Occipital lobe (tissue), 3 donors: ENCODE measurements at places on chromosomes 7 and 10.

GRCh38 chr10:106317554-106317953 lies 847.0 kb downstream of the SORCS1 start:
- DNase-seq = no peak

- no peak for DNase-seq
Measured at GRCh38 chr10:92126100-92126650, 164.7 kb downstream of the CPEB3 start.

DNA sequence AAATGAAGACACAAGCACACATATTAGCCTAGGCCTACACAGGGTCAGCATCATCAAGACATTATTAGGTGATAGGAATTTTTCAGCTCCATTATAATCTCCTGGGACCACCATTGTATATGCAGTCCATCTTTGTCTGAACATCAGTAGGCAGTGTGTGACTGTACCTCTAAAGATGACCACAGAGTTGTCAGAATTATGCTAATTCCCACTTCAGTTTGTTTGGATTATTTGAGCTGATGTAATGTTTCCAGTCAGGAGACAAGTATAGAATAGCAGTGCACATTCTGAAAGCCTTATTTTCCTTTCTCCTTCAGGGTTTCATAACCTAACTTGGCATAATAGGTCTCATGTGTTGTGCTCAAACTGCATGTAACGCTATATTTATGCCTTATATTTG lies 306.4 kb downstream of the NXPH1 start:
- DNase-seq = no peak

- DNase-seq = no peak
Measured at GRCh38 chr10:17344206-17344605, 110.2 kb downstream of the ST8SIA6 start.

DNA sequence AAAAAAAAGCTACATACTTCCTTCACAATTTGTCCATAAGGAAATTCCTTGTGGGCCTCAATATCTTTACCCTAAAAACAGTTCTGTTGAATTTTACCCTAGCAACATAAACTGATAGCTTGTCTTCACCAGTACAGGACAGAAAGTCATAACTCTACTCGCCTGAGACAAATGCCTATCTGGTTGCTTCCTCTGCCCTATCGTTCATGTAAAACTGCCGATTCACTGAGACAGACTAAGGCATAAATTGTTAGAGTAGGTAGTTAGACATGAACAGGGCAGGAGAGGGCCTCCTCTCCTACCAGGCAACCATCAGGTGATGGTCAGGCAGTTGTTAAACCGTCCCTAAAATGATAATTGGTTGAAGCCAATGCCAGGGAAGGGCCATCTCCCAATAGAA lies 25.0 kb downstream of the IFIT3 start:
- no peak for DNase-seq

DNA sequence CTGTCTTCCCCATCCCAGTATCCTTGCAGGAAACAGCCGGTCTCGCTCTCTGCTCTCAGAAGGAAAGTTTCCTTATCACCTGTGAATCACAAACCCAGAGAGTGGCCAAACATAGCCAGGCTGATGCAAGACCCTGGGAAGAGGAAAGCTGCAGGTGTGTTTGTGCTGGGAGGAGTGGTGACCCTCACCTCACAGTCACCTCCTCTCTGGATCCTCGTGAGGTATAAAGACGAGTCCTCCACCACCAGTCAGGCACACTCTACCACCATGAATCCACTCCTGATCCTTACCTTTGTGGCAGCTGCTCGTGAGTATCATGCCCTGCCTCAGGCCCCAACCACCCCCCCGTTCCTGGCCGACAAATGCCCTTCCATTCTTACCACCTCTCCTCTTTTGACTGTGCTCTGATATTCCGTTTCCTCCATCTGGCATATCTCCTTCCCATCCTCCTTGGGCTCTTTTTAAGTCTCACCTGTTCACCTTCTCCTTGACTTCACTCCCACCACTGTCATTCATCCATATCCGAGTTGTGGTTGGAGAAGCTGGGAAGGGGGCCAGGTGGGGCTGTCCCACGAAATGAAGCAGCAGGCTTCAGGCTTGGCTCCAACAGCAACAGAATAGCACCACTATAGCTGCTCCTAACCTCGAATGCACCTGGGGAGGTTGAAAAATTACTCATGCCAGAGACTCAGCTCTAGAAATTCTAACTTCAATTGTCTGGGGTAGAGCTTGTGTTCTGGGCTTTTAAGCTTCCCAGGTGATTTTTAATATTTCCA lies at the start of gene PRSS1:
Gene PRSS1 (plus strand): TSS at position 255 of the 776 bp plus-strand sequence. CDS start 13 bp downstream, at position 268.
- DNase-seq = no peak

DNA sequence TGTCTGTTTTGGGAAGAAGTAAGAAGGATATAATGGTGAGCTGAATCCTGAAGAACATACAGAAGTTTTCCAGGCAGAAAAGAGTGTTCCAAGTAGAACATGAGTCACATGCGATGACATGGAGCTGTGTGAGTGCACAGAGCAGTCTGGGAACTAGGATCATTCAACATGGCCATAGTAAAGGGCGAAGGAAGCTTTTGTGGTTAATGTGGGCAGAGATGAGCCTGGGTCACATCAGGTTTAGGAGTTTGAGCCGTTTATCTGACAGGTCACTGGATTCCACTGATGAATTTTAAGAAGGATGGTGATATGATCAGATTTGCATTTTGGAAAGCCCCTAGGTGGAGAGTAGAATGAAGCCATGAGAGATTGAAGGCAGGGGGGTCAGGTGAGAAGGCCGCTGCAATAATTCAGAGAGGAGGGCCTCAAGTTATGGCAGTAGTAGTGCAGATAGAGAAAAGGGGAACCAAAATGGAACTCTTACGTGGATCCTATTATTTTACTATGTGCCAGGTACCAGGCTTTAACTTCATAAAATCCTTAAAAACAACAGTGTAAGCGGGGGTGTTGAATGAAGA lies 171.3 kb downstream of the RNLS start:
- DNase-seq = no peak

- DNase-seq = no peak
Measured at GRCh38 chr7:157597562-157597961, 260.8 kb downstream of the DNAJB6 start.

- DNase-seq = no peak
Measured at GRCh38 chr10:126256864-126257263, 131.4 kb downstream of the ADAM12 start.

DNA sequence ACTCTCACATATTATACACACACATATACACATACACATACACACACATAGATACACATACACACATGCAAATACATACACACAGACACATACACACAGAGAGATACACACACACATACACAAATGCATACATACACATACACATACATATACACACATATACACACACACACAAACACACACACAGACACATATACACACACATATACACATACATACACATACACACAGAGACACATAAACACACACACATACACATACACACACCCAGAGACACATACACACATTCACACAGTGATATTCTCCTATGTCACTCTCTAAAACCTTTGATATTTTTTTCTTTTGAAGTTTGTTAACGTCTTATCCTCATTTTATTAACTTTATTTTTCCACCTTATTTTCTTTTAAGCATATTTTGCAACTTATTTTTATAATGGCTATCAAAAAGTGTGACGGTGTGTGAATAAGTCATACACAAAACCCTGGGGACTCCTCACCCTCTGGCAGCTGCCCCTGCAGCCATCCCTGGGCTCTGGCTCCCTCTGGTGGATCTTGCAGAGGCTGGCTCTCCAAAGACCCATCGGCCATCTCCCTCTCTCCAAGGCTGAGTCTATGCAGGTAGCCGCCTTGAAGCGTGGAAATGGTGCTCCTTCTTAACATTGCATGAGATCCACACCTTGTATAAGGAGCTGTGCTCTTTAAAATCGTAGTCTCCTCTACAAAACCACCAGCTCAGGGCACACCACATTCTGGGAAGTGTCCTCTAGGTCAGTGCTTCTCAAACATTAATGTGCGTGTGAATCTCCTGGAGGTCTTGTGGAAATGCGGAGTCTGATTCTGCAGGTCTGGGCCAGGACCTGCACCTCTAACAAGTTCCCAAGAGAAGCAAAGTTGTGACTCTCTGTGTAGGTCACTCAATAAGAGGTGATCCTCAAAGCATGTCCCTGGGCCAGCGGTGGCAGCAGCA lies 4.1 kb upstream of the C10orf120 start:
- peak; percentile 42 for DNase-seq

- no peak for DNase-seq
Measured at GRCh38 chr7:152344253-152344652, 91.5 kb downstream of the KMT2C start.

- DNase-seq = peak; percentile 13
Measured at GRCh38 chr10:96395931-96396877, 37.4 kb upstream of the OPALIN start.

DNA sequence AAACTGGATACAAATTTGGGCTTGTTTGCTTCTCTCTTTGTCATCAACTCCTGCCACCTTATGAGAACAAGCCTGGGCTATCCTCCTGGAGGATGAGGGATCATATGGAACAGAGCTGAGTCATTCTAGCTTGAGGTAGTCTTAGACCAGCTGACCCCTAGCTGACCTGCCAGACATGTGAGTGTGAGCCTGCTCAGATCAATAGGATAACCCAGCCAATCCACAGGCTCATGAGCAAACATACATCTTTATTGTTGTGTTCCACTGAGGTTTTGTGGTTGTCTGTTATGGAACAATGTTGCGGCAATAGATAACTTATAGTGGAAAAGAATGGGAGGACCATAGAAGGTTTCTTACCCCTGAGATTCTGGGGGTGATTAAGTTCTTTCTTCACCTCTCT lies 54.5 kb upstream of the FAM180A start:
- no peak for DNase-seq

DNA sequence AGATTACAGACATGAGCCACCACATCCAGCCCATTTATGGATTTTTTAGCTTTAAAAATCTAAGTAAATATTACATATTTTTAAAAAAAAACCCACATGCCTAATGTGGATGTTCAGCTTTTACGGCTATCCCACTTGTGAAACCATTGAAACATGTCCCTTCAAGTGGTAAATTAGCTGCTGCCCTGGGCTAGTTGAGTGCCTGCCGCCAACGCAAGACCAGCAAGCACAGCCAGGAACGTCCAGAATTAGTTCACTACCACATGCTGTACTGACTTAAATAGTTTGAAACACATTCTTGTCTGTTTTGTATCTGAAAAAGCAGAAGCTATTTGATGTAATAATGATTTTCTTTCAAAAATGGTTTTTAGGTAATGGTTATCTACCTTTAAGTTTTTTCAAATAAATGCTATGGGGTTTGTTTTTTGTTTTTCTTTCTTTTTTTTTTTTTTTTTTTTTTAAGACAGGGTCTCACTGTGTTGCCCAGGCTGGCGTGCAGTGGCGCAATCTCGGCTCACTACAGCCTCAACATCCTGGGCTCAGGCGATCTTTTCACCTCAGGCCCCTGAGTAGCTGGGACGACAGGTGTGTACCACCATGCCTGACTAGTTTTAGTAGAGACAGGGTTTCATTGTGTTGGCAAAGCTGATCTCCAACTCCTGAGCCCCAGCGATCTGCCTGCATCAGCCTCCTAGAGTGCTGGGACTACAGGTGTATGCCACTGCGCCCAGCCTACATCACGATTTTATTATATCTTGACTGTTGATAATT lies 57.0 kb downstream of the KLRG2 start:
- no peak for DNase-seq

GRCh38 chr10:117541909-117542705 lies 439 bp upstream of the EMX2 start:
- no peak for DNase-seq

DNA sequence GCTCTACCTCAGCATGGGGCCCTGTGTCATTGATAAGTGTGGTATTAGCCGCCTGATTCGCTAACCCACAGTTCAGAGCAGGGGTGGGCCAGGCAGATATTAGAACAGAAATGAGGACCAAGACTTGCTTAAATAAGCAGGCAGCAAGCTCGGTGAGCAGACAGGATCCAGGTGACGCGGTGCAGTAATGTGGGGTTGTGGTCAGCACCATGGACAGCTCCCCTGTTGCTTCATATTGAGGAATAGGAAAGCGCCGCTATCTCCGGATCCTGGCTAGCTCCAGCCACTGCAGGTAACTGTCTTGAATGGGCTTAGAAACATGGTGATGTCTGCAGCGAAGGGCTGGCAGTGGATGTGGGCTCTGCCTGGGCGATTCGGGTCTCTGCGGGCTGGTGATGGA lies 51.3 kb upstream of the GPR26 start:
- no peak for DNase-seq

GRCh38 chr10:69051710-69052487 lies 36.0 kb upstream of the SRGN start:
- DNase-seq = no peak

DNA sequence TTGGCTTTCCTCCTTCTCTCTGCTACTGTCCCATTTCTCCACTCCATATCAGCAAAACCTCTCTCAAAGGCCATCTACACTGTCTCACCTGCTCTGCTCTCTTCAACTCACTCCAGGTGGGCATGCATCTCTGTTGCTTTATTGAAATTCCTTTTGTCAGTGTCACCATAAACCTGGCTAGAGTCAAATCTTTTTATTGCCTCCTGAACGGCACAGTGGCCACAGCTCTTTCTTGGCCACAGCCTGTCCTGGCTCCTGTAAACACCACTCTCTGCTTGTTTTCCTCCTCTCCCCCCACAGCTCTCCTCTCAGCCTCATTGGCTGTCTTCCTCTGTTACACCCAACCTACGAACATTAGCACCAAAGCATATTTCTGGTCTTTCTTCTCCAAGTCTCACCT lies 31.1 kb upstream of the TMEM273 start:
- no peak for DNase-seq

DNA sequence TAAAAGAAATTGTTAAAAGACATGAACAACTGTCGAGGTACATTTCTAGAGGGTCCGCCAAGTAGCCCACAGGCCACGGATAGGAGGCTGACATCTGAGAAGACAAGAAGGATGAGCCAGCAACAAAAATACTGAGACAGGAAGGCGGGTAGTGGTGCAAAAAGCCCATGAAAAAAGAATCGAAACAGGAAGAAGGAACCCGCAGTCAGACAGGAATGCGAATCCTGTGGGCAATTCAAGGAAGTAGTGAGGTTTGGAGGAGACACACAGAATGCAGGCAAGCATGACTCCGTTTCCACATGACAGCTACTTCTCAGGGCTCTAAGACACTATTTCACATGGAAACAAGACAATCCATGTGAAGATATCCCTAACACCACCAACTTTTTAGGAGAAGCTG lies 125.2 kb downstream of the DOCK4 start:
- DNase-seq = no peak

GRCh38 chr7:144000020-144000419 lies at the start of gene OR6B1:
Gene OR6B1 (plus strand): TSS chr7:144000320. CDS start chr7:144003997, 3,677 bp downstream.
- DNase-seq = no peak

DNA sequence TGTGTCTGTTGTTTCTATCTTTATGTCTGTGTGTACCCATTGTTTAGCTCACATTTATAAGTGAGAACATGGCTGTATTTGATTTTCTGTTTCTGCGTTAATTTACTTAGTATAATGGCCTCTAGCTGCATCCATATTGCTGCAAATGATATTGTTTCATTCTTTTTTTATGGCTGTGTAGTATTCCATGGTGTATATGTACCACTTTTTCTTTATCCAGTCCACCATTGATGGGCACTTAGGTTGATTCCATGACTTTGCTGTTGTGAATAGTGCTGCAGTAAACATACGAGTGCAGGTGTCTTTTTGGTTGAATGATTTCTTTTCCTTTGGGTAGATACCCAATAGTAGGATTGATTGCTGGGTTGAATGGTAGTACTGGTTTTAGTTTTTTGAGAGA lies 48.2 kb downstream of the ZNRF2 start:
- DNase-seq = no peak

GRCh38 chr10:124657806-124658205 lies 86.4 kb downstream of the FAM53B start:
- DNase-seq = peak; percentile 27
